ENCODE measurements at places on chromosomes 4 and X.

DNA sequence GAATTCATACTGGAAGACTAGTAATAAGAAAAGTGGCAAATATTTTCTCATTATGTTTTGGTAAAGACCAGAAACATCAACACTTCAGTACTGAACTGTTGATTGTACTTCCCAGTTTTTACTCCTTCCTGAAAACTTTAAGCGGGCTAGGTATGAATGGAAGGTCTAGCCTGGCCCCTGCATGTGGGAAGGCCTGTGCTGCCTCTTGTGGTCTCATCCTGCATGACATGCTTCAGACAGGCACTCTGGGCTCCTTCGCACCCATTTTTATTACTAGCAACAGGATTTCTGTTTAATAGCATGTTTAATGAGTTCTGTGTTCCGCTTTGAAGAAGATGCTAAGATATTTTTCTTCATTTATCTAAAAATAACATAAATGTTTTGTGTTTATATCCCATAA is 279.1 kb downstream of the ANK2 start:
- no peak for DNase-seq

- DNase-seq, result no peak
These were observed 70.9 kb upstream of the UGT2B7 start for GRCh38 chr4:69025191-69025998.

- DNase-seq, result no peak
These were observed 6.2 kb downstream of the NAT8L start for GRCh38 chr4:2065106-2065930.

DNA sequence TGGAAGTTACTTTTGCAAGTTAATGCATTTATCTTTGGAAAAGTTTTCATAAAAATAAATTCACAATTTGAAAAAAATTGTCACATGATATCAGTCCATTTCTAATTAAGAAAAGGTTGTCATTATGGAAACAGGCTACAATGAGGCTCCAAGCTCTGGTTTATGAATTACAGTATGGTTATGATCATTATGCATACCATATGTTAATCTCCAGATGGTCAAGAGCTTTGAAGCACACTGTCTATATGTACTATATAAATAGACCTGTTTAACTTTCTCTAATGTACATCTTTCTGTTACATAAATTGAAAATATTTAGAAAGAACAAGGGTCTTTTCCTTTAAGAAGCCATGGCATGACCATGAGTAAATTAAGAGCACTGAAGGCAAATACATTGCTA is 2338.8 kb downstream of the PCDH7 start:
- no peak for DNase-seq

DNA sequence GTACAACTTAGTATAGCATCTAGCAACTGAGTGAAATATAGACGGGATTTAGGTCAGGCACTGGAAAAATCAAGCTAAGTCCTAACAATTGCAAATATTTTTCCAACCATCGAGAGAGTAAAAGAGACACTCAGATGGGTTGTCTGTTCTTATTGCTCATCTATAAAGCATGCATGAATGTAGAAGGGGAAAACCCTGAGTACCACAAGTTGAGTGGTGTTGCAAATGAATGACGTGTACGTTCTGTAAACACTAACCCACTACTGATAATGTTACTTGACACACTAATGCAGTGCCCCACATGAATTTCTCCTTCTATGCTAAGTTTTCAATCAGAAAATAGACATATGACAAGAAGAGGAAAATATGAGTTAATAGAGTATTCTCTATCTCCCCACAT is 211.2 kb downstream of the COX18 start:
- no peak for DNase-seq

- DNase-seq, result no peak
These were observed 110.5 kb upstream of the FAM47C start for GRCh38 chrX:36897690-36898089.

GRCh38 chr4:127479031-127479622 is 153.6 kb upstream of the INTU start:
- DNase-seq, result no peak

DNA sequence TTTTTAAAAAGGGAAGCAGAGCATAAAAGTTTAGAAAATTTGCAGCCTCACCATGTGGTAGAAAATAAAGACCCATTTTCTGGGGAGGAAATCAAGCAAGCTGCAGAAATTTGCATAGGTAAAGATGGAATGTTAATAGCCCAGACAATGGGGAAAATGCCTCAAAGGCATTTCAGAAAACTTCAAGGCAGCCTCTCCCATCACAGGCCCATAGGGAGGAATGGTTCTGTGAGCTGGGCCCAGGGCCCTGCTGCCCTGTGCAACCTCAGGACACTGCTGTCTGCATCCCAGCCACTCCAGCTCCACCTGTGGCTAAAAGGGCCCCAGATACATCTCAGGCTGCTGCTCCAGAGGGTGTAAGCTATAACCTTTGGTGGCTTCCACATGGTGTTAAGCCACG is 137.9 kb downstream of the INPP4B start:
- DNase-seq, result no peak

- no peak for DNase-seq
These were observed 79.2 kb upstream of the NHS start for GRCh38 chrX:17295791-17296190.

DNA sequence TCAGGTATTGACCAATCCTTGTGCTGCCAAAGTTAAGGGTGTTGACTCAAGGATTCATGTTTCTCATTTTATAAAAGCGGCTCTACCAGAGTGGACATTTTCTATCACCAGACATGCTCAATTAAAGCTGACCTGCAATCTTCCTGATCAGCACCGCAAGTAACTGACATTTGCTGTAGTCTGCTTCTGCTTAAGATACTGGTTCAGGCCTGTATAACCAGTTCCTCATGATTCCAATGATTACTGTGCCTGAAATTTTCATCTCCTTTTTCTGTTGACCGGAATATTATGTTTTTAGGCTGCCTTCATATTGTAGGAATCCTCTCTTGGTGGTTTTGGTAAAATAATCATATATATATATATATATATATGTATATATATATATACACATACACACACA is 160.2 kb upstream of the SPIN4 start:
- no peak for DNase-seq

DNA sequence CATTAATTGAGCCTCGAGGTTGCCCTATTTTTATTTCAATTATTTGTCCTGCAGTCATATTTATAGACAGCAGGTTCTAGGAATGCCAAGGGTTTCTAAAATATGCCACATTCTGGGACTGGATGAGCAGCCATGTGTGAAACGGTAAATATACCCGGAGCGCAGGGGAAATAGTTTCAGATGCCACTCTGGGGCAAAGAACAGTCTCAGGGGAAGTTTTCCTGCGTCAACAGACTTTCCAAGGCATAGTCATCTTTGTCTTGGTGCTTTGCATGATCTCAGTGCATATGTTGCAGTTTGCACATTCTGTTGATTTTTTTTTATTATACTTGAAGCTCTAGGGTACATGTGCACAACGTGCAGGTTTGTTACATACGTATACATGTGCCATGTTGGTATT is 71.0 kb downstream of the GPAT3 start:
- no peak for DNase-seq

- no peak for DNase-seq
These were observed 48.4 kb upstream of the USP9X start for GRCh38 chrX:41036668-41037326.

DNA sequence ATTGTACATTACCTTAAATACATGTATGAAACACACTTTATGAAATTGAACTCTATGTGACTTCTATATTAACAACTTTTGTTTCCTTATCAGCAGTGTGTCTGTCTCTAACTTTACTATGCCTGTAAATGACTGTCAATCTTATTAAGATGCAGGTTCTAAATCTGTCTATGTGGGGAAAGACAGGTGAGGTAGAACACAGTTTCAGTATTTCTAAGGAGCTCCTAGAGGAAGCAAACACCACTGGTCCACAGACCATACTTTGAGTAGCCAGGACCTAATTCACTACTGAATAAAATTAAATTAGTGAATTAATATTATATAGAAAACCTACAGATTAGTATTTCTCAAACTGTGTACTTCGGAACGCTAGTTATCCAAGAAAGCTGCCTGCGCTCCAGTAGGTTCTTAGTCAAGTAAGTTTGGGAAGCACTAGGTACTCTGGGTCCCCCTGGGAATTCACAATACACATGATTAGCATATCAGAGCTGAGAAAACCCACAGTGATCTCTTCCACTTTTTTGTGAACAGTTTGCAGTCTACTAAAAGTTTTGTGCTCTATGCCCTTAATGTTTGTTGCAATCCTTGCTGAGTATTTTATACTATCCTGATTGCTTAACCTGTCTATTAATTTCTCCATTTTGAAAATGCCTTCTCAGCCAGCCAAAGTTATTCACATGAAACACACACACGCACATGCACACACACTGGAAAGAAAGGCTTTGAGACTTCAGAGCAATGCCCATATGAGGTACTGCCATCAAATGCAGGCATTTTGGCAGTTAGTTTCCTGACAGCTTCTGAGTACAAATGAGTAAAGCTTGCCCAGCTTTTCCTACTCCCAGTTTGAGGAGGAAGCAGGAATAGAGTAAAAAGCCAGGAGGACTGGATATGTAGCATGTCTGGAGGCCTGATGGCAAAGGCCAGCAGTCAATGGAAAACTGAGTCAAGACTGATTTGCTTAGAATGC is 133.6 kb upstream of the CPEB2 start:
- DNase-seq, result no peak

DNA sequence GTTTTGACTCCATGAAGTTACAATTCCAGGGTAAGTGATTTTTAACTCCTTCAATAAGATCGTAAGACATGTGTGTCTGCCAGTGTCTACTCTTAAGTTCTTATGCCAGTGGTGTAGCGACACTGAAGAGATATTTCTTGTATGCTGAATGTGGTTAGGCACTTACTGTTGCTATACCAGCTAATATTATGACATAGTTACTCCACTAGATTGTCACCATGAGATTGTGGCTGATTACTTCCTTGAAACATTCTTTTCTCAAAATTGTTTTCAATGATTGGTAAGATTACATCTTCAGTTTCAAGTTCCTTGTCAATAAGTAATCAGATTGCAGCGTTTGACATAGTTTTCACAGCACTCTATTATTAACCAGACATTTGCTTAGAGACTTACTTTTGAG is 60.6 kb upstream of the PAGE5 start:
- no peak for DNase-seq

DNA sequence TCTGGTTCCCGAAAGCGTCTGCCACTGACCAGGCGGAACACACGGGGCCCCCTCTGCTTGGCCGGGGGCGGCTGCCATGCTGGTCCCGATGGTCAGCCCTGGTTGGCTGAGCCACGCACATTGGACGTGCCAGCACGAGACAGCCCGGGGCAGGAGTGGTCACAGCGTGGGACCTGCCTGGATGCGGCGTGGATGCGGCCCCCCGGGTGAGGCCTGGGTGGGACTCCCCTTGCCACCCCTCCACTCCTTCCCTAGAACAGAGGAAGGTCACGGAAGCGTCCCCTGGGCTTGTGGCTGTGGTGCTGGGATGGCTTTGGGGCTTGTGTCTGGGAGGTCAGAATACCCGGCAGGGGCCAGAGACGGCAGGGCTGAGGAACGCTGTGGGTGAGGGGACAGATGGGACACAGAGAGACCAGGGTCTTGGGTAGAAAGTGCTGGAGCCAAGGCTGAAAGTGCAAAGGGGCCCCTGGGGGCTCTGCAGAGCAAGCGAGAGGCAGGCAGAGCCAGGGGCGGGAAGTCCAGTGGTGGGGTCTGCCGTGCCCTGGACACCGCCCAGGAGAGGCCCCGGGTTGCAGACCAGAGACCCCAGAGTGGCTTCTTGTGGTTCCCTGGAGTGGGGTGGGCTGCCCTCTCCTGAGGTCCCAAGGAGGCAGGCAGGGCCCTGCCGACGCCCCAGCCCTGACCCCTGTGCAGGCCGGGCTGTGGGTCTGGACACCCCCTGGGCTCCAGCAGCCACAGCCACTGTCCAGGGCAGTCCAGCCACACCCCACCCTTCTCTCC is 8.6 kb upstream of the CPLX1 start:
- no peak for DNase-seq

DNA sequence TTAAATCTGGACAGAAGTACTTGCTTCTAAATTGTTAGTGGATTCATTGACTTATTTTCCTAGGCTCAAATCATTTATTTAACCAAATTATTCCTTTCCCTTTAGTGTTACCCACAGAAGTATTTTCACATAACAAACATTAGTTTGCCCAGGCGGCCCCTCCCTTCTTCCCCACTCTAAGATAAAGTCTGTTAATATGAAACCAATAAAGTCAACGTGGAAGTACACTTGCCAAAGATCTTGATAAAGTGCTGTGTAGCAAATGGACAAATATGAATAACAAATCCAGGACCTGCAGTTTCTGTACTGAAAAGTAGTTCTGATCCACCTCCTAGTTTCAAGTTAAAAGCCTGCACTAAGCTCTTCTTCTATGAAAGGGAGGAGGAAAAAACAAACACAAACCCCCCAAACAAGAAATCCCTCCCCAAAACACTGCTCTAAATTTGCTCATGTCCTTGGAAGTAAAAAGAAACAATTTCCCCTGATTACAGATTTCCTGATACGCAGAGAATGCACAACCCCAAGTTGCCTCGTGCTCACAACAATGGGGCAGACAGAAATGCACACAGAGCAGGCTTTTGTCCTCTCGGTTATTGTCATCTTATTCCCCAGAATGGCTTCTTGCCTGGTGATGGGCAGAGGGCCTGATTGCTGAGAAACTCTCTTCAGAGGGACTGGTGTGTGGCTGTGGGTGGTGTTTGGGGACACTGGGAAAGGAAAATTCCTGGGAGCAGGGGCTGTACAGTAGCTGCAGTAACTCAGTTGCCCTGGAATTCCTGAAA is 23.2 kb downstream of the TMSB4X start:
- no peak for DNase-seq

DNA sequence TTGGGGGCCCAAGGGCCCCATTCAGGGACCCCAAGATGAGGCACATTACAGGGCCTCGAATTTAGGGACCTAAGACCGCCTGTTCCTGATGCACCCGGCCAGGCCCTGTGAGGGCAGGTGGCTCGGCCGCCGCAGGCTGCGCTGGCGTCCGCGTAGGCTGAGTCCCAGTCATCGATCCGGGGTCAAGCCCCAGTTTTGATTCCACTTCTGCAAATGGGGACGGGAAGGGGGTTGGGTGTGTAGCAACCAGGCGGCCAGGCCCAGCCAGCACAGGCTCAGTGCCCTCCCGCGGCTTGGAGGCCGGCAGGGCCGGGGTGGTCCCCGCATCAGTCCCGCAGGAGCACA is 327 bp downstream of the PNPLA4 start:
- no peak for DNase-seq

DNA sequence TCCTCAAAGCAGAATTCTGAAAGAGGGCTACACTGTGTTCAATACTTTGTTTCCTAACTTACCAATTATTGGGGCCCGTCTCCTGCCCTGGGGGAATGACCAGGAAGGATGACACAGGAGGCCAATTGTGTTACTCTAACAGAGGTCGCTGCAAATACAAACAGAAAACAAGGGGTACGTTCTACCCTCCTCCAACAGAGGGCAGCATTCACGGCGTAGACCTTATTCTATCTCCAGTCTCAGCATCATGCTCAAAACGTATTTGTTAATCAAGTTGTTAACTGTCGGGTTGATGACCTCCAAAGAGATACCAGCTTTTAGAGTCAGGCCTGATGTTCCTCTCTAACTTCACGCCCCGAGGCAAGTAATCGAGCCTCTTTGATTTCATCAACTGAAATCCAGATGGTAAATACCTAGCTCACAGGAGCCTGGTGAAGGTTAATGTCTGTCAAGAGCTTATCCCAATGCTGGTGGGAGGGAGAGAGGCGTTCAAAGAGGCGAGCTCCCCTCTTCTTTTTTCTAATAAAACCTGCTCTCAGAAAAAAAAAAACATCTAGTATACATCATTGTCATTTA is 181.0 kb upstream of the KCNIP4 start:
- DNase-seq, result no peak

GRCh38 chr4:158067646-158068045 is 105.2 kb downstream of the GASK1B start:
- DNase-seq, result no peak

GRCh38 chr4:2606960-2607506 is 70.6 kb downstream of the FAM193A start:
- DNase-seq, result no peak

GRCh38 chrX:26722666-26723428 is 506.9 kb downstream of the MAGEB5 start:
- no peak for DNase-seq

Data from effector CD8-positive, alpha-beta T cell (primary cell).